Fibroblast of villous mesenchyme (primary cell): ENCODE measurements at places on chromosomes 5 and 9. TPM values are rescaled to one million over a fixed set of nuclear protein-coding genes. Genes with fewer than 3 reads are reported as not detected.
A peak's percentile ranks its signal among the peaks of the same experiment; 100 is the strongest.

- no peak for DNase-seq
Measured at GRCh38 chr9:106972082-106972481, 109.1 kb downstream of the ZNF462 start.

DNA sequence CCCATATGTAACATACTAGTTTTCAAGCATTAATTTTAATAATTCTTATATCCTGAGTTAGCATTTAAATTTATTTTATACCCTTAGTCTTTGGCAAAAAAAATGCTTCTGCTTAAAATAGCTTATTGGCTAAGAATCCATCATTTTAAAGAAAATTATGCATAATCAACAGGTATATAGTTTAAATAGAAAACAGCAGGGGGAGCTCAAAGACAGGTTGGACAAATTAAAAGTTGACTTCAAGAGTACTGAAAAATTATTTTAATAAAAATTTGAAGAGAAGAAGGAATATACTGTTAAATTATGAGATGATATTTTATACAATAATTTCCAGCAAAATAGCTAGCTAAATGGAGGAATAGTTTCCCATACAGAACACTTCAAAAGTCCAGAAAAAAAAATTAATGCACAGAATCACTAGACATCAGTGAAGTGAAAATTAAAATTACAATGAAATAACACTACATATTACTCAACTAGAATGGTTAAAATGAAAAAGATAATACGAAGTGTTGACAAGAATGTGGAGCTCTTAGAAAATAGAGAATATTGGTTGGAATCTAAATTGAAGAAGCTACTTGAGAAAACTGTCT, 387.1 kb downstream of the PDE4D start:
- DNase-seq = peak; percentile 58

DNA sequence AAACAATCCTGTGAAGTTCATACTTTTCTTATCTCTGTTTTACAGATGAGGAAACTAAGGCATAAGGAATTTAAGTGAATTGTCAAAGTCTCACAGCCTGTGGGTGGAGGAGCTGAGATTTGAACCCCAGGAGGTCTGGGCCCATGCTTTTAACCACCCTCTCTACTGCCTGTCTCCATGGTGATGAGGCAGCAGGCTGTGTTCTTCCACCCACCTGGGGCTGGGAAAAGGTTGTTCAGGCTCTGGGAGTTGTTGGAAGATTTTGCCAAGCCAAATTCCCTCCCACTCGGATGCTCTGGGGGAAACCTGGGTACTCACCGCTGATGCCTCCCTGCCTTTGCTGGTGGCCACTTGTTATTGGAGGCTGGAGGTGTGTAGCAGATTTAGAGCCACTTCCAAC, 18.3 kb upstream of the SYNPO start:
- DNase-seq = peak; percentile 42

GRCh38 chr5:99614888-99615287, 686.1 kb upstream of the CHD1 start:
- no peak for DNase-seq

- DNase-seq = no peak
Measured at GRCh38 chr9:90092508-90092907, 487.7 kb downstream of the GADD45G start.

IFNB1 gene
- not detected in 2 replicates for total RNA-seq

- DNase-seq = no peak
Measured at GRCh38 chr5:79573983-79574890, 38.0 kb upstream of the TENT2 start.

- peak; percentile 64 for DNase-seq
Measured at GRCh38 chr5:103562453-103563157, at the start of gene NUDT12. NUDT12 (minus strand) TSS chr5:103562789; CDS start chr5:103560248, 2,541 bp downstream.

DNA sequence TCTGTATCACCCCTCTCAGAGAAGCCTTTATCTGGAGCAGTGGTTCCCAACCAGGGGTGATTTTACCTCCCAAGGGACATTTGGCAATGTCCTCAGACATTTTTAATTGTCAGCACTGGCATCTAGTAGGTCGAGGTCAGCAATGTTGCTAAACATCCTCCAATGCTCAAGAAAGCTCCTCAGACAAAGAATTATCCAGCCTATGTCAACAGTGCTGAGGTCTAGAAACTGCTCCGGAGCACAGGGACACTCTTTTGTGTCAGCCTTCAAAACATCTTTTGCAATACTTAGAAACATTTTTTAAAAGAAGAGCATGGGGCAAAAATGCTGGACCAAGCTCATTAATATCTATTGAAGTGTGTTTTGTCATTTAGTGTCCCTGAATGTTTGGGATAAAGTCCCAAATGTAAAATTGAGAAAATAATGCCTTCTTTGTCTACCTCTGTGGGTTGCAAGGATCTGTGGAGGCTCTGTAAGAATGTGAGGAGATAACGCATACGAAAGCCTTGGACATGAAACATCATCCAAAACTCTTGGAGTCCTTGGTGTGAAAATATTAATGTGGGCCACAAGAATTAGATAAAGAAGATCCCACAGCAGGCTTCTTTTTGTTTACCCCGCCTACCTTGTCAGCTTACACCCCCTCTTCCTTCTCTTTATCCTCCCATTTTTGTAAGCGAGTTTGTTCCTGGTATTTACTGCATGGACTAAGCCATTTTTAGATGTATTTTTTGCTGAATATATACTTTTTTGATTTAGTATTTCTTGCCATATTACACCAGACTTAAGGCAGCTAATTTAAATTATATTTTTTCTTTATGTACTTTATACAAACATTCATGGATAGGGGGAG, 193.5 kb downstream of the CD180 start:
- DNase-seq = no peak

ERGIC1 gene
- total RNA-seq = 89.5 and 139 TPM in 2 replicates

DNA sequence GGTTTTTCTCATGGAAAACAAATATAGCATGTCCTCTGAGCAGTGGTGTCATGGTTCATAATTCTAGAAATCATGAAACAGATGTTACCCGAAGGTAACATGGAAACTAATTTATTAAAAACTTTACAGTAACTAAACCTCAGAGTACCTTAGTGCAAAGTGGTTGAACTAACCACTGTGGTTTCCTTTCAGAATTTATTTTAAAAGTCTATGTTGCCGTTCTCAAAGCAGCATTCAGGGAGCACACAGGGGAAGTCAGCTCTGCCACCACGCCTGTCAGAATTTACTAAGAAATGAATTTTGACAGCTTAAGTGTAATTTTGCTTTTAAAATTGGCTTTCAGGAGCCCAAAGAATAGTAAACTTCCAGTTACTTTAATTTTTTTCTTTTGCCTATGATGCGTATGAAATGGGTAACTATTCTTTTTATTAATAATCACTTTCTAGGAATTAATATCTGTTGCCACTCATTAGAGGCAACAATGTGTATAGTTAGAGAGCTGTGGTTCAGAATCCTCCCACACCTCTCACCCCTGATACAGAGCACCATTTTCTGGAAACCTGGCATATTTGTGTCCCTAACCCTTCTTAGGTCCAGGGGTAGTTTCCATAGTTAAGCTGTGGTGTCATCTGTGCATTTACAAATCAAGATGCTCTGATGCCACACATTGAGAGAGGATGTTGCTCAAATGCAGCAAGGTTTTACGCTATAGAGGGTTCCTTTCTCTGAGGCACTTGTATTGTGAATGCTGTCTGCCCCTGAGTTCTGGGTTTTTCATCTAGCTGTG, 202.6 kb downstream of the ZSWIM6 start:
- DNase-seq = no peak

MYMK gene
- not detected in 2 replicates for total RNA-seq
